ENCODE measurements at places on chromosomes 5 and 9. TPM values are rescaled to one million over a fixed set of nuclear protein-coding genes. Genes with fewer than 3 reads are reported as not detected.

RASEF gene
- total RNA-seq: 0.31 TPM

LPAR1 gene
- 59.7 TPM for total RNA-seq

RNF183 gene
- total RNA-seq: 0.04 TPM

STC2 gene
- total RNA-seq: 6.4 TPM

ZDHHC11 gene
- total RNA-seq: 2.8 TPM

MYOZ3 gene
- total RNA-seq: 7.7 TPM

ADAMTS16 gene
- total RNA-seq: 4.3 TPM

PHF24 gene
- total RNA-seq: 0.09 TPM

FAM219A gene
- 6.0 TPM for total RNA-seq

ST8SIA4 gene
- 9.3 TPM for total RNA-seq

APBA1 gene
- 7.8 TPM for total RNA-seq

CCT5 gene
- 223 TPM for total RNA-seq

GRCh38 chr5:143398053-143398355, 5.5 kb downstream of the NR3C1 start:
- no peak for DNase-seq

DNA sequence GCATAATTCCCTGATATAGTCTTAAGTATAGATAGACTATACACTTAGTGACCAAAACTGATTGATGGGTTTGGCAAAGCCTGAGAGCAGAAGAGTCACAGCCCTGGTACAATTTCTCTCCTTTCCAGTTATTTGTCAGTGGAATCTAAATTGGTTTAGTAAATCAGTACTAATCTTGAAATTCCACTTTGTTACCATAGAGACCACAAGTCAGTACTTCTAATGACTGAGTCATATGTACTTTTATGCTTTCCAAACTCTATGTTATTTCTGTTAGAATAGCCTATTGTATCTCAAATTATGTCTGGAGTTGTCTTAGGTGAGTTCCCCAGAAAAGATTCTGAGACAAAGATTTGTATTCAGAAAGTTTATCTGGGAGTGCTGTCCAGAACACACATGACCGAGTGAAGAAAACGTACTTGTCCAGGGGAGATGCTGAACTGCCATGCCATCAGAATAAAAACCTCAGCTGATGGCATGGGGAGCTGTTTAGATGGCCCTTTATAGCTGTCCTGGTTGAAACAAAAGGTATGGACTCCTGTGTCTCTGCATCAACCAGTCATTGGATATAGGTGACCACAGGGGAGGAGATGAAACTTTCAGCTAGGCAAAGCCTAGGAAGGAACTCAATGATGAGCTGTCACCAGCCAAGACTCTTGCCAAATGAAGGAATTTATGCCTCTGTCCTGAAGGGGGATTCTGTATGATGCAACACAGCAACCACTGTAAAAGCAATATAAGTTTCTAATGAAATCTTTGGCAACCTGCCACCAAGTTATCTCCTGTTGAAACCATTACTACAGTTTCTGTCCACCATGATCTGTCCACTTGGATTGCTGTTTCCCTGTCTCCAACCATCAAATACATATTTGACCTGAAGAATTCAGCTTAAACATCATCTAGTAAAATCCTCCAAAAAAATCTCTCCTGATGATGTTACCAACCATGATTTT, 18.0 kb upstream of the SMC2 start:
- DNase-seq: peak; percentile 20

DNA sequence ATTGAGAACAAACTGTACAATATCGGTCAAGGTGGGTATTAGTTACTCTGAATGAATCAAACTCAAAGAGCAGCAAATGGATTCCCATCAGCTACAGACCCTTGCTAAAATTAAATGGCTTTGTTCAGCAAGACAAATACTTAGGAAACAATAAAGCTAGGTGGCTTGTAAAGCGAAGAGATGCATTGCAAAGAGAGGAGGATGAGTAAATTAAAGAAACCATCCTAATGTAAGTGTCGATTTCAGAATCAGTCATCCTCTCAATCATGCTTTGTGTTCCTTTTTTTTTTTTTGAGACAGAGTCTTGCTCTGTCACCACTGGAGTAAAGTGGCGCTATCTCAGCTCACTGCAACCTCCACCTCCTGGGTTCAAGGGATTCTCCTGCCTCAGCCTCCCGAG, 359.2 kb upstream of the ZNF462 start:
- DNase-seq: no peak

DNA sequence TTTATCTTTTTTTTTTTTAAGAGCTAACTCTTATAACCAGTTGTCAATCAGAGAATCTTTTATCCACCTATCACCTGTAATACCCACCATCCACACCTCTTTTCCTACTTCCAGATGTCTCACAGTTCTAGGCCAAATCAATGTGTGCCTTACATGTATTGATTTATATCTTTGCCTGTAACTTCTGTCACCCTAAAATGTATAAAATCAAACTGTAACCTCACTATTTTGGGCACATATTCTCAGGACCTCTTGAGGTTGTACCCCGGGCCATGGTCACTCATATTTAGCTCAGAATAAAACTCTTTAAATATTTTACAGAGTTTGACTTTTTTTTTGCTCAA, 404.7 kb upstream of the RORB start:
- no peak for DNase-seq

GRCh38 chr5:132539716-132540115, 3.6 kb downstream of the IL5 start:
- DNase-seq: no peak

- no peak for DNase-seq
Observed at GRCh38 chr9:114223564-114224246, 68.4 kb downstream of the COL27A1 start.

DNA sequence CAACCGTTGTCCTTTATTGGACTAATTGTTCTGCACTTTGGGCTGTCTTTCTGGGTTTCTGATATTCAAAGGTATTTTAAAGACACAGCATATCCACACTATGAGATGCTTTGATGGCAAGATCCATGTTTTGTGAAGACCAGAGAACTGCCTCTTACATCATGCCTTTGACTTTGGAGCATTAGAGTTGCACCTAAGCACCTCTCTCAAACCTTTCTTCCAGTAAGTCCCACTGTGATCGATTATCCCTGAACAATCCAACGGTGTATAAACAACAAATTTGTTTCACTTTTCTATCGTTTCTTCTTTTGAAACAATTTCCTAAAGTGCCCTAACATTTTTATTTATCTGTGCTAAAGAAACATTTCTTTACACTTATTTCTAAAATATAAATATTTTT, 144.4 kb downstream of the KCTD16 start:
- no peak for DNase-seq

DNA sequence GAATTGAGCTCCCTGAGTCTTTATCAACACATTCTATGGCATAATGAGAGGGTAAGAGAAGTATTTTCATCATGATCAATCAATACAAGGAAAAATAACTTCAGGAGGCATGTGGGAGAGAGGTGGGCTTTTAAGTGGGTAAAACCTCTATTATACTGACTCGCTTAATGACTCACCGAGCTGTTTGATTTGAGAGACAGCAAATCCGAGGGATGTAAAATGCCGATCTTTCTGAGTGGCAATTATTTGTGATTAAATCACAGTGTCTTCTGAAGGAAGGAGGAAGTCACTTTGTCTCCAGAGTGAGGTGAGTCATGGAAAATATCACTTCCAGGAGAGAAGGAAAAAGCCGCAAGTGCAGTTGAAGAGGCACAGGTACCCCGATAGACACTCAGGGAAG, 320.4 kb downstream of the DRD1 start:
- no peak for DNase-seq

DNA sequence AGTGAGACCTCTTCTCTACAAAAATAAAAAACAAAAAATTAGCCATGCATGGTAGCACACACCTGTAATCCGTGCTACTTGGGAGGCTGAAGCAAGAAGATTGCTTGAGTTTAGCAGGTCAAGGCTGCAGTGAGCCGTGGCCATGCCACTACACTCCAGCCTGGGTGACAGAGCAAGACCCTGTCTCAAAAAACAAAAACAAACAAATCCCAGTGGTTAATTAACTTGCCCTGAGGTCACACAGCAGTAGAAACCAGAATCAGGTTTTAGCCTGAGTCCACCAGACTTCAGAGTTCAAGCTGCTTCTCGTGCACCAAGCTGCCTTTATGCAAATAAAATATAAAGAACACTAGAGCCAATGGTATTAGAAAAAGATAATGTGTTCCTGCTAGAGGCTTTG, 169.7 kb downstream of the GOLPH3 start:
- DNase-seq: no peak

DNA sequence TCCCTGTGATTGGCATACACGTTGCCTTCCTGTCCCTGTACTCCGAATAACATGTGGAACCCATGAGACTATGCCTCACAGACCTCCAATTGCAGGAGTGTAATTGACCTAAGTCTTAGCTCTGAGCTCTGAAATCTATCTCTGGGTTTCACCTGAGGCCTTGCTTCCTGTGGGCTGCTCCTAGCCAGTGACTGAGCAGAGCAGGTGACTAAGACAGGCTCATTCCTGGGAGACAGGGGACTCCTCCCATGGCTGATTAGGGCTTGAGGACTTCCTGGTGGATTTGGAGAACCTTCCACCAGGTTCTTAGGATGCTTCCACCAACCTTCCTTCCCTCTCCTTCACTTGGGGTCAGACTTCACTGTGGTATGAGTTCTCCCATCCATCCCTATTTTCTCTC, 22.3 kb upstream of the MIER3 start:
- DNase-seq: no peak

- DNase-seq: no peak
Observed at GRCh38 chr9:130185017-130185416, 12.8 kb downstream of the NCS1 start.

GRCh38 chr5:174680901-174681565, 43.3 kb upstream of the MSX2 start:
- DNase-seq: no peak

DNA sequence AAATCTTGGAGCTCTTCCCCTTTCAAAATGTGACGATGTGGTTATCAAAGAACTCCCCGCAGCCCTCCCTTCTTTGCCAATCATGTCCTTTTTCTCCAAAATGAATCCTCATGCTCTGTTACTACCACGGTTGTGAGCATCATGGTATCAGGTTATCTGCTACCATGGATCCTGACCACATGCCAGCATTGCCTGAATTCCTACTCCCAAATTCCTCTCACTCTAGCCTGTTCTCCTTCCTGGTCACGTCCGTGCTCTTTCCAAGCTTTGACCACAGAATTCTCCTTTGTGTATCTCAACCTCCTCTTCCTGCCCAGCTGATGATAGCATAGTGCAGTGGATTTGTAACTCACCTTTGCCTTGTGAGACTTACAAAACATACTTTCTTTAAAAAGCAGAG, 59.5 kb upstream of the FBXL7 start:
- no peak for DNase-seq

DNA sequence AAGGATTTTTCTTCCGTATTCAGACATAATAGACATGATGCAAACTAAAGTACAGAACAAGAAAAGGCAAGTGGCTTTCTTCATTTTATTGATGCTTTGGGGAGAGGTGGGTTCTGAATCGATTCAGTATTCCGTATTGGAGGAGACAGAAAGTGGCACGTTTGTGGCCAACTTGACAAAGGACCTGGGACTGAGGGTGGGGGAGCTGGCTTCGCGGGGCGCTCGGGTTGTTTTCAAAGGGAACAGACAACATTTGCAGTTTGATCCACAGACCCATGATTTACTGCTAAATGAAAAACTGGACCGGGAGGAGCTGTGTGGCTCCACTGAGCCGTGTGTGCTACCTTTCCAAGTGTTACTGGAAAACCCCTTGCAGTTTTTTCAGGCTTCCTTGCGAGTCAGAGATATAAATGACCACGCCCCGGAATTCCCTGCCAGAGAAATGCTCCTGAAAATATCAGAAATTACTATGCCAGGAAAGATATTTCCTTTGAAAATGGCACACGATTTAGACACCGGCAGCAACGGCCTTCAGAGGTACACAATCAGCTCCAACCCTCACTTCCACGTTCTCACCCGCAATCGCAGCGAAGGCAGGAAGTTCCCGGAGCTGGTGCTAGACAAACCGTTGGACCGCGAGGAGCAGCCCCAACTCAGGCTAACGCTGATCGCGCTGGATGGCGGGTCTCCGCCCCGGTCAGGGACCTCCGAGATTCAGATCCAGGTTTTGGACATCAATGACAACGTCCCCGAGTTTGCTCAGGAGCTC, 551 bp downstream of the PCDHB6 start:
- DNase-seq: no peak

- DNase-seq: no peak
Observed at GRCh38 chr9:1096155-1096964, 46.2 kb downstream of the DMRT2 start.

DNA sequence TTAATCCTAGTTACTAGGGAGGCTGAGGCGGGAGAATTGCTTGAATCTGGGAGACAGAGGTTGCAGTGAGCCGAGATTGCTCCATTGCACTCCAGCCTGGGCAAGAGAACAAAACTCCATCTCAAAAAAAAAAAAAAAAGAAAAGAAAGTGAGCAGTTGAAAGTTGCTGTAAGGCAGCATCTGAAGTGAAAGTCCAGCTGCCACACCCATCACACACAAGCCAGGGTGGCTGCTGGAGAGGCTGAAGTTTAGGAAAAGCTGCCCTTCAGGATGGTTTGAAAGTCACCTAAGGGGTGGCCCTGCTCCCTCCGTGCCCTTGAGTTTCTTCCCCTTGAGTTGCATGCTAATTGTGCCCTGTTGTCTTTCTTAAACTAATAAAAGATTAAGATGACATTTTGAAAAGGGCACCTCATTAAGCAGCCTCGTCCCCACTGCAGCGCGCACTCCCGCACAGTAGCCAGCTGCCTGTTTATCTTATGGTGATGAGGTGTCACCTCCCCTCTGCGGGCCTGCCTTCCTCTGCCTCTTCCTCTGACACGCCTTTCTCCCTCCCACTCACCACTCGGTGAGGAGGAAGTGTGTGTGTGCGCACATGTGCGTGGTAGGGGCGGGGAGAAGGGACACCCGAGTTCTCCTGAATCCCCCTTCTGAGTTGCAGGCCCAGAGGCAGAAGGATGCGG, 104.2 kb upstream of the PANK3 start:
- DNase-seq: no peak

DNA sequence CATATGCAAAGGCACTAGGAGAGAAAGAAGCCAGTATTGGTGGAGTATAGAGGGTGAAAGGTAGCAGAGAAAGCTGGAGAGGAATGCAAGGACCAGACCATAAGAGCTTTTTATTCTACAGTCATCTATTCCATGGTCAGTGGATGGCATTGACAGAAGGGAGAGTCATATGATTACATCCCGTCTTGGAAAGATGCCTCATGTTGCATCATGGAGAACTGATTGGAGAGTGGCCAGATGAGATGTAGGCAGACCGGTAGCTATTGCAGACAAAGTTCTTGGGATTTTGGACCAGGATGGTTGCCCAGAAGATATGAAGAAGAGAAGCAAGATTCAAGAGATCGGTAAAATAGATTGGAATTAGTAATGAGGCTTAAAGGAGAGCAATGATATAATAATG, 260.7 kb downstream of the CHSY3 start:
- DNase-seq: no peak

GRCh38 chr5:6730807-6731206, 17.6 kb downstream of the TENT4A start:
- DNase-seq: no peak

- no peak for DNase-seq
Observed at GRCh38 chr5:82676661-82677060, 398.5 kb upstream of the RPS23 start.

GRCh38 chr9:4891674-4892073, 93.4 kb upstream of the JAK2 start:
- DNase-seq: no peak
